COR-L47 (cell line): ENCODE measurements at places on chromosomes 2 and 18.

- no peak for DNase-seq
Observed at GRCh38 chr2:211494085-211494484, 937.7 kb downstream of the CPS1 start.

DNA sequence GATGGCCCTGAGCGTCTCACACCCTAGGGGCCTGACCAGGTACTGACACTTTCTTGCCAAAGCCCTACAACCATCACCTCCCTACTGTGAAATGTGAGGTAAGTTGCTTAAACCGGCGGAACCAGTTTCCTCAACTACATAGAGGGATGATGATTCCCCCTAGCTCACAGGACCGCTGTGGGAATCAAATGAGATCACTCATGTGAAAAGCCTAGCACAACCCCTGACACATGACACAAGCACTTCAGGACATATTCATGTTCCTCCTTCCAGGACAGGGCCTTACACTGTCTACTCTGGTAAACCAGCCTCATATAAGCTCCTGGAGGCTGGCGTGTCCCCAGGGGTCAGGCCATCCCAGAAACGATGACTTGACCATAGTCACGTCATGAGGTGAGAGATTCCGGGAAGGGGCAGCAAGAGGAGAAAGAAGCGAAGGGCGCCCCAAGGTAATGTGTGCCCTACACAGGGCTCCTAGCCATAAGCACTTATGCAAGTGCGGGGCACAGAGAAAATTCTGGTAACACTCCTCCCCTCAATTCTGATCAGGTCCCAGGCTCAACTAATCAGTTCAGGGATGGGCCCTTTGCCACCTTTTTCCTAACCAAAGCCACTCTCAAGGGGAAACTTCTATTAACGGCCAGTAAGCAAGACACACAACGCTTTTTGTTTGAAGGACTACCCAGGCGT, 49.5 kb downstream of the C2orf42 start:
- peak; percentile 71 for DNase-seq

- no peak for DNase-seq
Observed at GRCh38 chr2:174439323-174439722, 43.8 kb downstream of the SCRN3 start.

GRCh38 chr2:236396818-236397350, 132.7 kb upstream of the ASB18 start:
- no peak for DNase-seq

DNA sequence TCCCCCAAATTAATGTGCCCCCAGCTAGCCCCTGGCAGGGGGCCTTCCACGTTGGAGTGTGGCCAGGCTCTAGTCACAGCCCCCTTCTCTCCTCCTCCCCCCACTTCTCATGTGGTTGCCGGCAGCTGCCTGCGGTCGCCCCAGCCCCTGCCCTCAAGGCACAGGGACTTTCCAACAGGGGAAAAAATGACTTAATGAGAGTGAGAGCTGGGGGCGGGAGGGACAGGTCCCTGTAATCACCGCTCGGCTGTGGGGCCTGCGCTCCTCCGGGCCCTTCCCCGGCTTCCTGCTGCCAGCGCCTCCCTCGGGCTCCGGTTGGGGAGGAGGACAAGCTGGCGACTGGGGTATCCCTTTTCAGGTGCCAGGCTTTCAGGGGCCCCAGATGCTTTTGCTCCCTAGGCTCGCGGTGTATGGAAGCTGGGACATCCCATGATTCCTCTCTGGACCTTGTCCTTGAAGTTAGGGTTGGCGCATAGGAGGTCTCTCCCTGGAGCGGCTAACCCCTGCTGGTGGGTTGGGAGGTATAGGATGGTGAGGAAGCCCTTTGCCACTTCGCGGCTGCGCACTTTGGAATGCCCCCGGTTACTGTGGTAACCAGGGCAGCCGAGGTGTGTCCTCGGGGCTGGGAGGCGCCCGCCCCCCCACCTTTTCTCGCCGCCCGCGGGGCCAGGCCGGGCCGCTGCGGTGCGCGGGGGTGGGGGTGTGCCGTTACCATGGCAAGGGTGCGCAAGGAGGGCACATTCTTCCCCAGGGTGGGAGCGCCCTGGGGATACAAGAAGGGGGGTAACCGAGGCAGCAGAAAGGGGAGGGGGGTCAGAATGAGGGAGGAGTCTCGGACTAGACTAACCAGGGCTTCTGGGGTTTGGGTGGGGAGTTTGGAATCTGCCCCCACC, 16.1 kb downstream of the WNT10A start:
- DNase-seq = peak; percentile 80

DNA sequence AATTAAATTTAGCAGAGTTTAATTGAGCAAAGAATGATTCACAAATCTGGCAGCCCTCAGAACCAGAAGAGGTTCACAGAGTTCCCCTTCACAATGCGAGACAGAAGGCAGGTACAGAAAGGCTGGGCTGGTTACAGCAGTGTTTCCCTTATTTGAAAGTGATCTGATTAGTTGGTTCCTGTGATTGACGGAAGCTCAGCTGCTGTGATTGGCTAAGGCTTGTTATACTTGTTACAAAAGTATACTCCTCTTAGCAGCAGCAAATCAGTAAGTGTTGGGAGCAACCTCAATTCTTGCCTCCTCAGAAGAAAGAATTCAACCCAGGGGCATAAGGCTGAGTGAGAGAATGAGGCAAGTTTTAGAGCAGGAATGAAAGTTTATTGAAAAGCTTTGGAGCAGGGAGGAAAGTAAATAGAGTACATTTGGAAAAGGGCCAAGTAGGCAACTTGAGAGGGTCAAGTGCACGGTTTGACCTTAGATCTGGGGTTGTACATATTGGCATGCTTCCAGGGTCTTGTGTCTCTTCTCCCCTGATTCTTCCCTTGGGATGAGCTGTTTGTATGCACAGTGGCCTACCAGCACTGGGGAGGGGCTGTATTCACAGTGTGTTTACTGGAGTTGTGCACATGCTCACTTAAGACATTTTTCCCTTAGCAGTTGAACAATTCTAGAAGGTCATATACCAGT, 431.8 kb upstream of the RAB12 start:
- peak; percentile 10 for DNase-seq

GRCh38 chr2:220678943-220679342, 893.2 kb downstream of the EPHA4 start:
- no peak for DNase-seq

DNA sequence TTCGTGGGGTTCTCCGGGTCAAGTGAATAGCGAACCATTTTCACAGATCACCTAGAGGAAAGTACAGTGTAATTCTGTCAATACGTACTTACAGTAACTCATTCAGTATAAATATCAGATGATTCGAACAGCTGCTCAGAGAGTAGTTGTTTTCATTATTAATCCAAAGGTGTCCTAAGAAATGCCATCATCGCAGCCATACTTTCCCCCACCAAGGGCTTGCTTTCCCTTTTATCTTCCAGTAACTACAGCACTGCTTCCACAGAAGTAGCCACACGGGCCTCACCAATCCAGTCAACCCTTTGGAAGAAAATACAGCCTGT, 4.5 kb upstream of the C18orf32 start:
- no peak for DNase-seq

- peak; percentile 67 for DNase-seq
Observed at GRCh38 chr2:8230466-8230865, 451.4 kb upstream of the ID2 start.

- no peak for DNase-seq
Observed at GRCh38 chr2:238568455-238569440, 142.0 kb downstream of the ASB1 start.

DNA sequence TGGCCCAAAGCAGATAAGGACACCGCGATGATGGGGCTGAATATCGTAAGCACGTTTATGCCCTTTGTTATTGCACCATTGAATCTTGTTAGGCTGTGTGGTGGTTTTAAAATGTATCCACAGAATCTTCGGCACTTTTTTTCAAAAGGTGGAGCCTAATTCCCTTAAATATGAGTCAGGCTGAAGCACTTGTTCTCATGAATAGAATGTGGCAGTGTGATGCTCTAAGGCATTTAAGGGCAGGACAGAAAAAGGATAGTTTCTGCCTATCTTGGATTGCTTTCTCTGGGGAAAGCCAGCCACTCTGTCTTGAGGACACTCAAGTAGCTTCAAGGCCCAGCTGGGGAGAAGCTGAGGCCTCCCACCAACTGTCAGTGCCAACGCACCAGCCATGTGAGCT, 39.6 kb downstream of the ABCA12 start:
- DNase-seq = no peak

GRCh38 chr18:62399276-62399675, 74.2 kb downstream of the TNFRSF11A start:
- DNase-seq = no peak

- no peak for DNase-seq
Observed at GRCh38 chr2:217852555-217853211, 150.1 kb downstream of the TNS1 start.

DNA sequence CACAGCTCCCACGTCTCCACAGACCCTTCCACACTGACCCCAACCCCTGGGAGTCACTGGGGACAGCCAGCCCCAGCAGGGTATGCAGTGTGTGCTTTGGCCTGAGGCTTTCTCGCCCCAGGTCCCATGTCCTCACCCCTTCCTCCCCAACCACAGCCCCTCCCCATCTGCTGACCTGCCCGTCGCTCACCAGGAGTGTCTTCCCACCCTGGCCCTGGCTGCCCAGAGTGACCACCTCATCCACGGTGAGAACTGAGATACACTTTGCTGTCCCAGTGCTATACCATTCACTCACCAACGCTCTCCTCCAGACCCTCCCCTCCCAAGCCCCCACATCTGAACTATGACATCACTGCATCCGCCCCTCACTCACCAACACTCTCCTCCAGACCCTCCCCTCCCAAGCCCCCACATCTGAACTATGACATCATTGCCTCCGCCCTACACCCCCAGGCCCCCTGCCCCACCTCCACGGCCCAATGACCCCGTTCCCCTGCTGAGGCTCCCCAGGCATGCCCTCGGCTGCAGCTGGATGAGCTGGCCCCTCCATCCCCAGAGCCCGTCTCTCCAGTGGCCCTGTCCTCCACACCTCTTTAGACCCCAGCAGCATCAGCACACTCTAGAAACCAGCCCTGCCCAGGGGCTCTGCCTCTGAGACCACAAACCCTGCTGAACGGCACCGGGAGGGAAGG, 55.2 kb downstream of the ANKMY1 start:
- DNase-seq = no peak

GRCh38 chr18:27845897-27846296, 331.0 kb downstream of the CDH2 start:
- DNase-seq = no peak

- DNase-seq = no peak
Observed at GRCh38 chr2:111522231-111522768, 361.7 kb downstream of the ANAPC1 start.

DNA sequence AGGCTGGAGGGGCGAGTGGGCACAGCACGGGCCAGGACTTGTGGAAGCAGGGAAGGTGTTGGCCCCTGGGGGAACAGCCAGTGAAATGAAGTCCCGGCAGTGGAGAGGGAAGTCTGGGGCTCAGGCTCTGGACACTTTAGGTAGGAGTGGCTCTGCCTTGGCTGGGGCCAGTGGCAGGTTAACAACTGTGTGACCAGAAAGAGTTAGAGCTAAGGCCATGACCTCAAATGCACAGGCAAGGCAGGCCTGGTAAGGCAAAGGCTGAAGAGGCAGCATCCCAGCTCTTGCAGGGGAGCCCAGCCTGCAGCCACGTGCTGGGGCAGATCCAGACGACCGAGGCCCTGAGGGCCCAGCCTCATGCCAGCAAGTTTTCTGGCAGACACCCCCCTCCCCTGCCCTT, 21.5 kb downstream of the PCARE start:
- no peak for DNase-seq

GRCh38 chr2:241858206-241859016, at the start of gene PDCD1:
Gene PDCD1 (minus strand): TSS chr2:241858894. CDS start chr2:241858838, 56 bp downstream.
- no peak for DNase-seq

- DNase-seq = no peak
Observed at GRCh38 chr18:49360582-49360981, 99.9 kb downstream of the DYM start.

GRCh38 chr2:42102591-42103450, 55.0 kb downstream of the PKDCC start:
- DNase-seq = no peak

DNA sequence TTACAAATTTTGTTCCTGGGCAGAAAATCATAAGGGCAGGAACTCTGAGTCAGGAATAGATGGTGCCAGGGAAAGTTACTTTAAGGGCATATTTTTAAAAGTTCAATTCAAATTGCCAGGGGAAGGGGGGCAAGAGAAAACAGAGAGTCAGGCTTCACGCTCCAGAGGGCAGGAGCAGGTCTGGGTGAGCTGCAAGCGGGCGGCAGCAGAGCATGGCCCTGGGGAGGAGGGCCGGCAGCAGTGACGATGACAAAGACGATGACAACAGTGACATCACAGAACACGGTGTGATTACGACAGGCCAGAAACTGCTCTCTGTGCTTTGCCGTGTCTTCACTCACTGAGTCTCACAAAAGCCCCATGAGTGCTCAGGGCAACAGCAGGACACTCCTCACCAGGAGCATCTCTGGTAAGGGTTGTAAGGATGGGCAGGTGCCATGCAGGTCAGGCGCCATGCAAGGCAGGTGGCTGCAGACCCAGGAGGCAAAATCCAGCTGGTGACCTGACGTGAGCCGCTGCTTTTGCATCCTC, 23.3 kb downstream of the CHST10 start:
- DNase-seq = no peak

DNA sequence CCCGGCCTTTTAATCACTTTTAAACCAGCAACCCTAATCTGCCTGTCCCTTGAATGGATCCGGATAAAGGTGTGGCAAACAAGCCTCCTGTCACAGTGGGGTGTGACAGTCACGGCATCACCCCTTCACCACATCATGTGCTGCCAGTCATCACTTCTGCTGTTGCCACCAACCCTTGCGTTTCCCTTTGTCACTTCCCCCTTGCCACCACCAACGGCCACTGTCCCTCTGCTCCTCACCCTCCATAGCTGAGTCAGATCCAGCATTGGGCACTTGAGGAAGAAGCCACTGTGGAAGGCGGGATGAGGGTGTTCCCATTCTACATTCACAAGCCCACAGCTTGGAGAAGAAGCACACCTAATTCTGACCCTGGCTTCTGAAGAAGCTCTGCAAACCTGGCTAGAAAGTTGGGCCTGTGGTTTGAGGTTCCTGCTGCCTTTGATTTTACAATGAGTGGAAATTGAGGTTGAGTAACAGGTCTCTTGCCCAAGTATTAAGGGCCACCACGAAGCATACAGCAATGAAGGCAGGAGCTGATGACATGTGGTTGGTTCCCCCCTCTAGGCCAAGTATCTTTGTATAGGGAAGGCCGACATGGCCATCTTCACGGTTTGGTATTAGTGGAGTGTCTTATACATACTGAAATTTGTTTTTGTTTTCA, 22.9 kb upstream of the DARS1 start:
- no peak for DNase-seq

- DNase-seq = peak; percentile 92
Observed at GRCh38 chr2:73071360-73072128, at the start of gene SFXN5. Gene SFXN5 (minus strand): TSS chr2:73071712. CDS start chr2:73071705, 7 bp downstream.

GRCh38 chr2:186755066-186755465, 61.2 kb downstream of the FAM171B start:
- DNase-seq = no peak

- no peak for DNase-seq
Observed at GRCh38 chr2:151762694-151763093, 28.4 kb upstream of the NEB start.

GRCh38 chr18:37408676-37409265, 156.8 kb downstream of the CELF4 start:
- no peak for DNase-seq

- DNase-seq = no peak
Observed at GRCh38 chr2:117832905-117833613, 18.6 kb downstream of the DDX18 start.

- DNase-seq = no peak
Observed at GRCh38 chr2:127695491-127696472, 5.5 kb upstream of the SFT2D3 start.

- no peak for DNase-seq
Observed at GRCh38 chr2:204116159-204116792, 179.7 kb downstream of the ICOS start.

- peak; percentile 70 for DNase-seq
Observed at GRCh38 chr2:7427293-7428060, 510.3 kb downstream of the RNF144A start.

GRCh38 chr2:148957023-148957422, 81.5 kb upstream of the LYPD6B start:
- no peak for DNase-seq
